ENCODE measurements at places on chromosomes 6 and 20.

DNA sequence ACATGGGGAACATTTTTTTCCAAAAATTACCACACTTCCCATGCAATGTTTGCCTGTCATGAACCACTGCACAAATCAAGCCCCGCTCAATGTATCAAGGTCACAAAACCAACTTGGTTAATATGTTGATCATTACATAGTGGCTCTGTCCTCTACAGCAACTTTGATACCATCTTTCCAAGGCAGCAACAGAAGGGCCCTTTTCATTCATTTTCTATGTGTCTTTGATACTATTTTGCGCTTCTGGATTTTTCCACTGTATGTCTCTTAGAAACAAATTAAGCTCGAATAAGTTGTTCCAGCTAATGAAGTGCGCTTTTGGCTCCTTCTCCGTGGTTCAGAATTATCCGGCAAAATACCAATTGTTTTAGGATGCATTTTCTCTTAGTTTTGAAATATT lies 1.5 kb downstream of the ZHX3 start:
- no peak for DNase-seq

DNA sequence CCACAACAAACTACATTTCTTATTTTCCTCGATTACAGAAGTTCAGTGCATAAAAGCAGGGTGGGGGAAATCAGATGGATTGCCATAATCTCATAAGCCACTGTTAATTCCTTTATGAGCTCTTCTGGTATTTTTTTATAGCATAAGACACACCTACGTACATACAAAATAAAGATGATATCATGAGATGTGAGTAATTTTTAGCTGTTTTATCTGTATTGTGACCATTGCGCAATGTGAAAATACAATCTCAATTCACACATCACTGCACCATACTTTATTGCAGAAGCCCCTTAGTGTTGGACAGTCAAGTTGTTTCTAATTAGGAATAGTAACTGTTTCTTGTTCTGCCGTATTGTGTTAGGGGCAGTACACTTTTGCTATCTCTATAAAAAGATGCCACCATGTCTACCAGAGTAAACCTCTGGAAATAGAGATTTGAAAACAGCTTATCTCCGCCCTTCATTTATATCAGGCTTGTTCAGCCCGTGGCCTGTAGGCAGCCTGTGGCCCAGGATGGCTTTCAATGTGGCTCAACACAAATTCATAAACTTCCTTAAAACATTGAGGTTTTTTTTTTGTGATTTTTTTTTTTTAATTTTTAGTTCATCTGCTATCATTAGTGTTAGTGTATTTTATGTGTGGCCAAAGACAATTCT lies 90.4 kb downstream of the FARS2 start:
- DNase-seq: no peak

DNA sequence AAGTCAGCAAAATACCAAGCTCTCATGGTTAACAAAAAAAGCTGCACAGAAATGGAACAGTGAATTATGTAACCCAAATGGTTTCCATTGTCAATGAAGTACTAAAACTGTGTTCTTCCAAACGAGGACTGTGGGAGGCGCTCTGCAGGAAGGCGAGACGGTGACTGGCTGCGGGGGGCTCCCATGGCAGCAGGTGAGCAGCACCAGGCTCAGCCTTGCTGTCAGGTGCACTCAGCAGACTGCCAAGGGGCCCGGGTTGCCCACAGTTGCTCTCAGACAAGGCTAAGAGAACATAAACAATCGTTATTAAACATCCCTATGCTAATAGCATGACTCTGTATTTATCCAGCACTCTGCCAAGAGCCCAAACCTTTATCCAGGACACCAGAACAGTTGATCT lies 630.3 kb upstream of the ARID1B start:
- DNase-seq: no peak

DNA sequence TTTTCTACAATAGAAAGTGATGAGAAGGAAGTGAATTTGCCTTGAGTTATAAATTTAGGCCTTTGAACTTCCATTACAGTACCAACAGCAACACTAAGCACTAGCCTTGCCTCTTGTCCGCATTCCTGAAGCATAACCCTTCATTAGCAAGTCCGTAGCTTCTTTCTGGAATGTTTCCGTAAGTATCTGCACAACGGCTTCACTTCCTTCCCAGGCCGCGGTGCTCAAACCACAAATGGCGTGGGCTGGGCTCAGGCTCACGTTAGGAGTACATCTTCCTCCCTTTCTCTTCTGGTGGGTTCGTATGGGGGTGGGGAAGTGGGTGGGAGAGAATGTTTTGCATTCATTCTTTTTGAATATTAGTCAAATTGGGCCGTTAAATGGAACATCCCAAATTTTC lies 193.8 kb upstream of the SNX9 start:
- no peak for DNase-seq

DNA sequence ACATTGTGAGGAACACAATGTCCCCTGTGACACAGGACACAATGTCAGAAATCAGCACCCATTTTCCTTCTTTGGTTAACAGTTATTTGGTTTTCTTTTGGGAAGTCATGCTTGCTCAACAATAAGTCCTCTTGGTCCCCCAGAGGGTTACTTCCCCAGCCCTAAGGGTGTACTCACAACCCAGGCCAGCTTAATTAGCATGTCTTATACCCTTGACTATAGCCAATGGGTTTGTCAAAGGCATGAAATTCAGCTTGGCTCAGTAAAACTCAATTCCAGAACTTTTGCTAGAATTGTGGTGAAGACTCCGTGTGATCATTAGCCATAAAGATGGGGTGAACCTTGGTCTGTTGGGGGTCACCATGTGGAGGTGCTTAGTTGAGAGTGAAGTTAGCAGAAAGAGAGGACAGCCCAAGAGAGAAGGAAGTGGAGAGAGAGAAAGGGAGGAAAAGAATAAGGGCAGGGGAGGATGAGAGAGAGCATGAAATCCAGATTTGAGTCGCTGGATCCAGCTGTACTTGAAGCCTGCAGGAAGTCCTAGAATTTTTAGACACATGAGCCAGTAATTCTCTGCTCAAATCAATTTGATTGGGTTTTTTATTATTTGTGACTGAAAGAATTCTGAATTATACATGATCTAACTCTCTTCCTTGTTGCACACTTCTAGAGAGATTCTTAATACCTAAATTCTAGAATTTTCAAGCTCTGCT lies 321.3 kb upstream of the JAG1 start:
- no peak for DNase-seq

- no peak for DNase-seq
Observed at GRCh38 chr6:15331629-15332251, 85.9 kb downstream of the JARID2 start.

DNA sequence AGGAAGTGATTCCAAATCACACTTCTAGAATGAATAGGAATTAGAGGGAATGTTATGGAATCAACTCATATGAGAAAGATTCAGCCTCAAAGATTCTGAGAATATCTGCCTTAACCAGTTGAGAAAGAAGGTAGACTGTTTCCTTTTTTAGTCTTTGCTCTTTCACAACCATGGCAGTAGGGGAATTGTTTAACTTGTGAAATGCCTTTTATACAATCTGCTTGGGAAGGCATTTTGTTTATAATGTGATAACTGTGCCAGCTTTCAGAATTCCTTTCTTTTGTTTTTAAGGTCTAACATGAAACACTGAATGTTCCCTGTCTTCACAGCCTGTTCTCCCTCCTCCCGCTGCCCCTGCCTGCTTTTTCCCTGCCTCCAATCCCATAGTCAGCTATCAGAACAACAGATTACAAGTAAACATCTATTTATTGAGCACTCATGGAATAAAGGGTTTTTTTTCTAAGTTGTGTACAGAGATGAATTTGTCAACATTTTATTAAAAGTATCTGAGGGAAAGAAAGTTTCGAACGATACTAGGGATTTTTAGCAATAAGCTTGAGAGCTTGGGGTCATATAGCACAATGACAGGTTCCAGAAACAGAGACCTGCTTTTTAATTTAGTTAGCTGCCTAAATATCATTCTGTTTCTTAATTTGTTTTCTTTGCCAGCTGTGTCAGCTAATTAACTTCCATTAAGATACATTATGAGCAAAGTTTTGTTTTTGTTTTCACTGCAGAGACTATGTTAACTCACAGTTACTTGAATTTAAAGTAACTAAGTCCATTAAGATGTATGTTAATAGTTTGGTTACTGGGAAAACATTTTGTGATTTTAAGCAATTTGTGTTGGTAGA lies 28.3 kb upstream of the FBXO30 start:
- DNase-seq: no peak

GRCh38 chr6:15662326-15663129 lies at the start of gene DTNBP1:
DTNBP1 (minus strand) TSS chr6:15663028; CDS start chr6:15662869, 159 bp downstream.
- peak; percentile 93 for DNase-seq

DNA sequence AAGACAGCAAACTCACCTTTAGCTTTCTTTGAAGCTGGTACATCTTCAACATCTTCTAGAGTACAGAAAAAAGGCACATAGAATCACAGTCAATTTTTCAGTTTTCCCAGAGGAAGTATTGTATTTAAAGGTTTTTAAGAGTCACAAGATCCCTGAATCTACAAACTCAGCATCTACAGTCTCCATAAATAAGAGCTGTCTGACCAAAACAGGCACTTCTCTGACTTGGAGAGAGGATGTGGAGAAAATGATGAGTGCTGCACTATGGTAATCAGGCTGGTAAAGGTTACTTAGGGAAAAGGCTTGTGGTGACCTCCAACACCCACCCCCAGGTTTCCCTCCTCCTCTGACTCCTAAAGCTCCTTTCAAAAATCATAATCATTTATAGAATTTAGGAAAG lies 228.0 kb downstream of the CLVS2 start:
- no peak for DNase-seq

DNA sequence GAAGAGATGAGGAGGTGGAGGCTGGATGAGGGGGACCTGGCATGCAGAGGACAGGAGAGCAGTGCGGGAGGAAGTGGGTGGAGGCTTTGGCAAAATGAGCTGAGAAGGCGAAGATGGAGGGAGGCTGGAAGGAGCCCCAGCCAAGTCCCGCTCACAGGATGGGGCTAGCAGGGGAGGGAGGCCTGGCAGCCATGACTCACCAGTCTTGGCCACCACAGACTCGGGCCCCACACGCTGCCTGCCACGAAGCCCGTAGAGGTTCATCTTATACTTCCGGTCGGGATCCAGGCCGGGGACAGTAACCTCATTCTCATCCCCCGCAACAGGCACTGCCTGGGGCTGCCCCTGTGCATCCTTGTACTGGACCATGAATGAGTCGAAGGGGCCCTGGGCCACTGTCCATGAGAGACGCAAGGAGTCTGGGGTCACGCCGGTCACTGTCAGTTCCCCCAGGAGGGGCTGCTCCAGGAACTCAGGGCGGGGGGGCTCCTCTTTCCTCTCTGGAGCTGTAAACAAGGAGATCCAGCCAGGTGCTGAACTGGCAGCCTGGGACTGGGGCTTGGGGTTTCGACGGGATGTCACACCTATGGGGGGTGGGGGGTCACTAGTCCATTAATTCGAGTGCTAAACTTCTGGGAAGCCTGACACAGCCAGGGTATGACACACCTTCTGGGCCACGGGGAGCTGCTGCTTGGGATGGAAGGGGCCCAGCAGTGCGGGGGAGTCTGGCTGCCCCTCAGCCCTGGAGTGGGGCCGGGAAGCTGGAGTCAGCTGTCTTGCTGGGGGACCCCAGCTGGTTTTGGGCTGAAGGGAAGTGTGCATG lies 27.8 kb downstream of the TNXB start:
- no peak for DNase-seq

DNA sequence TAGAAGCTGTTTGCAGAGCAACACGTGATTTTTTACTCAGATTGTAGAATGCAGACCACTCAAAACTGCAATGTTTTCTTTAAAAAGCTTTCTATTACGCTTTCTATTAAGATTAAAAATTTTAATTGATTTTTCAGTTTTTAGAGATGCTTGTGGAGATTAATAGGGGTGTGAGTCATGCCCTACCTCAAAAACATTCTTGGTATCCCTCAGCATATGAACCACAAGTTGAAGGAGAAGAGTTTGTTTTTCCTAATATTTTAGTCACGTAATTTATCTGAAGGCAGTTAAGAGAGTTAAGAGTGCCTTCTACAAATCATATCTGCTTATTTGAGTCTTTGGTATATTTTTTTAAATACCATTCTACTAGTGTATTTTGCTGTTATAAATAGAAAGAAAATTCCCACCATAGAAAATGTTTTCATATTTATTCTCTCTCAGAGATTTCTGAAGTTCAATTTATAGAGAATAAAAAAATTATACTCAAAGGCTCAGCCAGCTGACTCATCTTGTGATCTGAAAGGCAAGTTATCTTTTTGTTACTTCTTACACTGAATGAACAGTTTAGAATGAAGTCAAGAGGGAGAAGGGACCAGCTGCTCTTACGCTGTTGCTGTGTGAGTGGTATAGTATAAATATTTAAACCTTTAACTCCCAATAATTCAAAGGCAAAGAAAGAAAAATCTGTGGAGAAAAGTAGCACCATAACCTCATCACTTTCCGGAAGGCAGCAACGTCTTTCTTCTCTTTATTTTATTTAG lies 7.6 kb downstream of the RIPOR2 start:
- DNase-seq: no peak

DNA sequence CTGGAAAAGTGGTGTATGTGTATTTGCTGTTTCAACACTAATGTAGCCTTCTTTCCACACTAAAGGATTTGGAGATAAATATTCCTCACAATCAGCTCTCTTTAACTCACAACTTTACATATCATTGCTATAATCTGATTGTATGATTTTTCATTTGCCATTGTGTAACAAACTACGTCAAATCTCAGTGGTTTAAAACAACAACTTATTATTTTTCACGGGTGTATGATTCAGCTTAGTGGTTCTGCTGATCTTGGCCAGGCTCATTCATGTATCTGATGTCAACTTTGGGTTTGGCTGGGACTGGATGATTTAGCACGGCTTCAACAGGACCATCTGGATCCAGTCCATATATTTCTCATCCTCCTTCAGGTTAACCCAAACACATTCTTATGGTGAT lies 55.4 kb upstream of the TMX4 start:
- no peak for DNase-seq

- DNase-seq: no peak
Observed at GRCh38 chr20:51093240-51093763, 70.4 kb upstream of the KCNG1 start.

- DNase-seq: no peak
Observed at GRCh38 chr6:132161283-132161682, 210.1 kb upstream of the CCN2 start.

- DNase-seq: no peak
Observed at GRCh38 chr20:137668-138490, 4.5 kb upstream of the DEFB126 start.

All from eye (tissue), 1 donor.